Activated naive CD4-positive, alpha-beta T cell (primary cell): ENCODE measurements at places on chromosomes 1 and 21.

GRCh38 chr1:1431845-1432273 lies 3.6 kb upstream of the VWA1 start:
- DNase-seq: no peak

DNA sequence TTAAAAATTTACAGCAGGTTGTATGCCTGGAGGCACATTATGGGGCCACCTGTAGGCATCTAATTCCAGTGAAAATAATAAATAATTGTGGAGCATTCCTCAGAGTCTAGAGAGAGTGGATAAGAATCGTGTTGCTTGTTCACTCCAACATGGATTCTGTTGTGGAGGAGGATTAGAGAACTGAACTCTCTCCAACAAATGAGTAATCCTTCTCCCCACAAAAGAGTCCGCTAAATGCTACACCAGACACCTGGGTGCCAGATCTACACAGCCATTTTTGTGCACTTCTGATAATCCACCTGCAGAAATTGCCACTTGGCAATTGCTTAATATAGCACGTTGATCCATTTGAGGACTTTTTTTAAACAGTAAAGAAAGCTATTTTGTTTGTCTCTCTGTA lies 113.7 kb upstream of the DPYD start:
- no peak for DNase-seq

GRCh38 chr1:101497881-101498559 lies 261.2 kb downstream of the S1PR1 start:
- DNase-seq: no peak

DNA sequence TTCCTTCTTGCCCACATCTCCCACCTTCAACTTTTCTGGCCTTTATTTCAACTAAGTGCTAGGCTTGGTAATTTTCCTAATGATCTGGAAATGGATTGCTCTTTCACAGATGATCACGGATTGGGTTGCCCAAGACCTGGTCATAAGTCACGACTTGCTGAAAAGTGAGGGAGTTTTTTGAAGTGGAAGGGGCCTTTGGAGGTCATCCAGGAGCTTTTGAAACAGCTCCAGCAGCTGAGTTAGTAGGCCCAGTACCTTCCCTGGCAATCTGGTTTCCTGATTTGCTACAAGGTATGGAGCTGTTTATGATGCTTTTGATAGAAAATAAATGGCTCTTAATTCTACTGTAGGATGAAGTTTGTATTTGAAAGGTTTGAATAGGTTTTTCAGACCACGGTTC lies 20.4 kb downstream of the GREM2 start:
- DNase-seq: no peak
